ENCODE measurements at places on chromosomes 3 and 15.
A peak's percentile ranks its signal among the peaks of the same experiment; 100 is the strongest.

GRCh38 chr3:27335571-27335970 is 33.6 kb downstream of the NEK10 start:
- no peak for DNase-seq

DNA sequence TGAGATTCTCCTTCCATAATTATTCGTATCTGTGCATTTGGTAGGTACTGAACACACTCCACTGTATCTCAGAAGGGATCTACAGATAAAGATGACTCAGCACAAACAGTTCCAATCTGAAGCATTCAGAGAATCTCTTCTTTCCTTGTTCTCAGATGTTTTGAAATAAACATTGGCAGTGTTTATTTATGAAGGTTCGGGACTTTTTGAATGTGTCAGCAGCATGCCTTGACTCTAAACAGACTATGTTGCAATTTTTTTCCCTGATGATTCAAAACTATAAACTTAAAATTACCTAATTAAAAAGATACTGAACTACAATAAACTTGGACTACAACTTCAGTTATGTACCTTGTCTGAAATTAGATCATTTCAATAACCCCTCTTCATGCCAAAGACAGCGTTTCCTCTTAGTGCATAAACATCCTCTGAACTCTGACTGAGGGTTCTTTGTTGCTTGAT is 612.9 kb upstream of the TBL1XR1 start:
- no peak for DNase-seq

GRCh38 chr3:20909511-20909910 is 723.5 kb upstream of the SGO1 start:
- DNase-seq: no peak

DNA sequence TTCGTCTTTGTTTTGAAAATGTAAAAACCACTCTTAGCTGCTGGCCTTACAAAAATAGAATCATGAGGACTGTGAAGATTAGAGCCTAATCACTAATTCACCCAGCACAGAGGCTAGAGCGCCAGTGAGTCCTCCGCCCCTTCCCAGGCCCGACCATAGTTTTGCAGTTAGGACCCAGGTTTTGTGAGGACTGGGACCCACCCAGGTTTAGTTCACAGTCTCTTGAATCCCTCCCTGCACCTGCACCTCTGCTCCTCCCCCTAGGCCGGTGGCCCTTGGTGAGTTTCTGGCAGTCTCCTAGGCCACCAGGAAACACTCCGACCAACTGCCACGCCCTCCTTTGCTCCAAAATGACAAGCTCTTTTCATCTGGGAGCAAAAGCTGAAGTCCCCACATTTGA is 136.0 kb upstream of the CCDC54 start:
- peak; percentile 23 for DNase-seq

DNA sequence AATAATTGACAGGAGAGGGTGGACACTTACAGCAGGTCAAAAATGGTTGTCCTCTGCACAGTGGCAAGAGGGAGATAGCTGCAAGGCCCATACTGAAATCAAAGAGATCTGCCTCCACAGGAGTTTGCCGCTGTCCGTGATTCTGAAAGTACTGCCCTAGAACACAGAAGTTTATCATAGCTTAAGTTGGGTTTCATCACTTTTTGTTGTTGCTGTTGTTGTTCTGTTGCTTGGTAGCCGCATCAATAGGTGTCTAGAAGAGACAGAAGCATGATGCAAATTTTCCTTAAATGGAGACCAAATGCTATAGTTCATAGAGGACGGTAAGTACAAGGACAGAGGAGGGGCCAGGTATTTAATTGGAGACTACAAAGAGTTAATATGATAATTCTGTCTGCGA is 120.0 kb upstream of the MRPL3 start:
- DNase-seq: no peak

Measured in GM06990 (cell line).